ENCODE measurements at places on chromosomes 6 and 20. TPM values are rescaled to one million over a fixed set of nuclear protein-coding genes. Genes with fewer than 3 reads are reported as not detected.

DNA sequence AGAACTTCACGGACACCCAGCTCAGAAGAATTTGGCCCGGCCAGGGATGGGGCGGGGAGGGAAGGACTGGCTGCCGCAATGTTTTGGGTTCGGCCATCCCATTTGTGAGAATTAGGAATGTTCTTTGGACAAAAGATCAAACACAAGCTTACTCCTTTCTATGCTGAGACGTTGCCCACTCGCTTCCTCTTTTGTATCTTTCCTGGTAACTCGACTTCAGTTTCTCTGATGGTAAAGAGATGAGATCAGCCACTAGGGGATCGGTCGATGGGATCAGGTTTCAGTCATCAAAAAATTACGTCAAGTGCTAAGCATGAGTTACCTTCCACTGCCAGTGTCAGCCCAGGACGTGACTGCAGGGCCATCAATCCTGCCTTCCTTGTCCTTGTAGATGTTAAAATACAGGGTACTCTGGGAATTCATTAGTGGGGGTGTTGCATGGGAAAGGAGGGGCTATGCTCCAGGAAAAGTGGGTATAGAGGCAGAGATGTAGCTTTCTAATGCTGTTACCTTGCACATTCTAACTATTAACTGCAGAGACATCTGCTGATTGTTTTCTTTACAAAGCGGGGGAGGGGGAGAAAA, 190.2 kb downstream of the TSHZ2 start:
- no peaks in the 10 kb centered on the region for H3K36me3 ChIP-seq
- peak; percentile 57 for DNase-seq
- H3K4me3 ChIP-seq, result no peak overlapping the region
- peaks cover 14% of the 10 kb centered on the region for H3K4me1 ChIP-seq

DNA sequence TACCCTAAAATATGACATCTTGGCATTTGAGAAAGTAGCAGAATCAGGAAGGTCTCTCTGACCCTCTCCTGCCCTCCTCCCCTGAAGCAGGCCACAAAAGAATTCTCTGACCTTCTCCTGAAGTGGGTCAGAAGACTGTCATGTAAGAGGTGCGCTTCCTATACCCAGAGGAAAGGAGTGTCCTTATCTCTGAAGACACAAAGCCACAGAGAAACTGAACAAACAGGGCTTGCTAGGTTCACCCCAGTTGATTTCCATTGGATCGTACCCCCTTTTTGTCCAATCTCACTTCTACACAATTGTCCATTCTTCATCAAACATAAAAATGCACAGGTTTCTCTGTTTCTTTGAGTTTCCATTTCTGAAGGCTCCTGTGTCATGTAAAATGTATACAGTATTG, 272.0 kb upstream of the SOX4 start:
- H3K27ac ChIP-seq, result no peak overlapping the region
- no peaks in the 10 kb centered on the region for H3K36me3 ChIP-seq
- no peaks in the 10 kb centered on the region for H3K4me1 ChIP-seq
- no peak for DNase-seq

The PTPN1 gene
- polyA plus RNA-seq, result 17.0 TPM

GRCh38 chr6:130675072-130675471, 152.1 kb upstream of the SMLR1 start:
- H3K27me3 ChIP-seq, result no peaks in the 10 kb centered on the region
- no peak overlapping the region for H3K4me3 ChIP-seq
- H3K4me1 ChIP-seq, result no peaks in the 10 kb centered on the region
- H3K36me3 ChIP-seq, result no peaks in the 10 kb centered on the region
- H3K27ac ChIP-seq, result no peak overlapping the region

The ZNF334 gene
- 7.2 TPM for polyA plus RNA-seq

- H3K36me3 ChIP-seq, result no peaks in the 10 kb centered on the region
- no peaks in the 10 kb centered on the region for H3K4me1 ChIP-seq
- H3K4me3 ChIP-seq, result no peak overlapping the region
These were observed 134.0 kb downstream of the SCML4 start for GRCh38 chr6:107689951-107690642.

The KCNG1 gene
- polyA plus RNA-seq, result 0.95 TPM

DNA sequence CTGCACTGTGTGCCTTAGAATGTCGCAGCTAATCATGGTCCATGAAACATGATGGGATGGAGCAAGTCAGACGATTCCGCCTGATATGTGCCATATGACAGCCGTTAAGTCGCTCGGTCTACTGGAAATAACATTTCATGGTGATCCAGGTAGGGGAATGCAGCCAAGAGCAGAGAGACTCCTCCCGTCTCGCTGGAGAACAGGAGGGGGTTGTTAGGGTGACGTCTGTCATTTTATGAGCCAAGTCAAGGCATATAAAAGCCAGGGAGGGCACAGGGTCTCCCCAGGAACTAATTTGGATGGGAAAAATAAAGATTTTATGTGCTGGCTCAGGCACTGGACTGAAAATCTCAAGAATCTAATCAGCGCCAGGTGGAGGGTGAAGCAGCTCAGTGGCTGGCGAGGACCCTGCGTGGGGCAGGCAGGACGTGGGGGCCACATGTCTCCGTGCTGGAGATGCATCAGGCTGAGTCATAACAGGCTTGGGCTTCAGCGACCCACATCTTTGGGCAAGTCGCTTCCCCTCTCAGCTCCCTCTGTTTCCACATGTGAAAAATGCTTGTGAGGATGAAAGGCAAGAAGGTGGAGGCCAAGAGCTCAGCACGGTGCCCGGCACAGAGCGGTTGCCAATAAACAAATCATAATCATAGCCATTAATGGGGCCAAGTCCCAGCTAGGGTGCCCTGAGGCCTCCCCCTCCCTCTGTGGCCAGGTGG, 234.6 kb downstream of the ANKRD60 start:
- H3K4me1 ChIP-seq, result no peaks in the 10 kb centered on the region
- H3K27ac ChIP-seq, result no peak overlapping the region
- no peak for DNase-seq
- H3K4me3 ChIP-seq, result no peak overlapping the region
- no peaks in the 10 kb centered on the region for H3K27me3 ChIP-seq

- no peak for DNase-seq
- H3K4me1 ChIP-seq, result peaks cover 12% of the 10 kb centered on the region
- H3K4me3 ChIP-seq, result no peak overlapping the region
- H3K27me3 ChIP-seq, result no peaks in the 10 kb centered on the region
These were observed 9.8 kb upstream of the ZNFX1 start for GRCh38 chr20:49287555-49288249.

DNA sequence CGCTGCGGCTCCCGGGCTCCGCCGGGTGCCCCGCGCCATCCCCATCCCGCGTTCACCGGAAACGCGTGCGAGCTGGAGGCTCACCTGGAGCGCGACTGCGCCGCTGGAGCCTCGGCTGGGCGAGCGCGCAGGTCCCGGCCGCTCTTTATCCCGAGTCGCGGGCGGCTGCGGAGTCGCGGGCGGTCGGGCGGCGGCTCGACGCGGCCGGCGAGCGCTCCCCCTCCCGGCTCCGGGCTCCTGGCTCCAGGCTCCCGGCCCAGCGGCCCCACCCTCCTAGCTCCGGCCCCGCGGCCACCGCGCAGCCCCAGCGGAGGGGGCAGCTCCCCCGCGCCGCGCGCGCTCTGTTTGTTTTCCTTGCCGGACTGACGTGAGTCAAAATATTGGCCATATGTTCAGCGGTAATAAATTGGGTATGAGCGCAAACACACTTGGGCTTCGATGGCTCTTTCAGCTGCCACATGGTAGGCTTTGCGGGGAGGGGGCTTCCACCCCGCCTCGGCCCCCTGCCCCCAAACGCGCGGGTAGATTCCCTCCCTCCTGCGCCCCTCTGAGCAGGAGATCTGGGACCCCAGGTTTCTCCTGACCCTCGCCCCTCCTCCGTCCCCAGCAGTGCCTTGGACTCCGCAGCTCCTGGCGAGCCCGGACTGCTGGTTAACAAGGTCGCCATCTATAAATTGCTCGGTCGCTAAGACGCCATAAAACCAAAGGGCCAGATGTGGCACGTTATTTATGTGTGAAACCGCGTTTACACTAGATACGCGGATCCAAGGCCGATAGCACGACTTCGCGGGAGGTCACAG, 8.8 kb upstream of the NKX2-2 start:
- no peak overlapping the region for H3K27ac ChIP-seq

The CTNNBL1 gene
- 75.5 TPM for polyA plus RNA-seq

DNA sequence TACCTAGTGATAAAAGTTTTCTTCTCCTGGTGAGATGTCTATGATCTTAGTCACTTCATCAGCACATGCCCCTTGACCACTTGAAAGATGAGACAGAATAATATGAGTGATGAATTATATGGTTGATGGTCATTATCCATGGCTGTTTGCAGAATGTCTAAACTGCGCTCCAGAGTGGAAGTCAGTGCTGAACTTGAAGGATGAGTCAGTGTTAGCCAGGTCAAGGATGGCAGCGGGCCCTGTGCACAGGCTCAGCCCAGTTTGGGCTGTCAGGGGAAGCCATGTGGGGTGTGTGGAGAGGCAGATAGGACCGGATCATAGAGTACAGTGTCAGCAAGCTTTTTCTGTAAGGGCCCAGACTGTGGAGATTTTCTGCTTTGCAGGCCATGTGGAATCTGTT, 67.2 kb upstream of the KIF25 start:
- no peaks in the 10 kb centered on the region for H3K36me3 ChIP-seq
- H3K4me3 ChIP-seq, result no peak overlapping the region
- peak; percentile 66 for DNase-seq
- H3K27ac ChIP-seq, result no peak overlapping the region
- H3K27me3 ChIP-seq, result no peaks in the 10 kb centered on the region

DNA sequence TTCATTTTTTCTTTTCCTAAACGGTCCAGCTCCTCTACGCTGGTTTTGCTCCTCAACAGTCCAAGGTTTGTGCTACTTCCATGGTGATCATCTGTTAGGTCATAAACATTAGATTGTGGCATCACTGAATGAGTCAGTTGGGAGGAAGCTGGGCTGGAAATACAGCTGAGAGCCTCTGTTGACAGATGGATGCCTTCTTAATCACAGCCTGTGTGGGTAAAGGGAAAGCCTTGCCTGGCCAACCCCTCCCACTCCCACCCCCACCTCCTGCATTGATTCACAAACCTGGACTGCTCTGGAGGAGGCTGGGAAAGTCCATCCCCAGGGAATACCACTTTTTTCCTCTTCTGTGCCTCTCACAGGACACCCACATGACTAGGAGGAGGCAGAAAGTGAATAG, 180.6 kb upstream of the CCN2 start:
- no peaks in the 10 kb centered on the region for H3K4me1 ChIP-seq
- no peak for DNase-seq
- H3K36me3 ChIP-seq, result no peaks in the 10 kb centered on the region
- no peak overlapping the region for H3K27ac ChIP-seq
- H3K27me3 ChIP-seq, result no peaks in the 10 kb centered on the region

GRCh38 chr6:39157511-39157910, 42.5 kb upstream of the SAYSD1 start:
- H3K4me3 ChIP-seq, result no peak overlapping the region
- no peaks in the 10 kb centered on the region for H3K36me3 ChIP-seq
- H3K27me3 ChIP-seq, result peaks cover 13% of the 10 kb centered on the region
- no peaks in the 10 kb centered on the region for H3K4me1 ChIP-seq

The SLC17A2 gene
- not detected for polyA plus RNA-seq

DNA sequence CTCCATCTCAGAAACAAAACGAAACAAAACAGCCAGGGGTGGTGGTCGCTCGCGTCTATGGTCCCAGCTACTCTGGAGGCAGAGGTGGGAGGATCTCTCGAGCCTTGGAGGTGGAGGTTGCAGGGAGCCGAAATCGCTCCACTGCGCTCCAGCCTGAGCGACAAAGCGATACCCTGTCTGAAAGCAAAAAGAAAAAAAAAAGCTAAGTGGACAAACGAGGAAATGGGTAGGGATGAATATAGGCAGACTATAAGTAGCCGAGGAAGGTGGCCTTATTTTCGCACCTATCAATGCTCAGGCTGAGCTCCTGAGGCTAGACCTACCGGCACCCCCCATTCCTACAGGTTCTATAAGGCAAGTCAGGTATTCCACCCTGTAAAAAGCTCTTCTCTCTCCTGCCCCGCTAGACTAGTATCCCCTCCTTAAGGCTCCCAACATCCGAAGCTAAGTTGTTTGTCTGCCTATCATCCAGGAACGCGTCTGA, 650 bp upstream of the CASP8AP2 start:
- H3K36me3 ChIP-seq, result no peaks in the 10 kb centered on the region
- peaks cover 5% of the 10 kb centered on the region for H3K4me1 ChIP-seq

- no peak overlapping the region for H3K27ac ChIP-seq
- no peaks in the 10 kb centered on the region for H3K4me1 ChIP-seq
- H3K27me3 ChIP-seq, result no peaks in the 10 kb centered on the region
- H3K4me3 ChIP-seq, result no peak overlapping the region
- DNase-seq, result no peak
These were observed 166.2 kb downstream of the TRIM27 start for GRCh38 chr6:28757429-28758045.

- no peak overlapping the region for H3K27ac ChIP-seq
- no peaks in the 10 kb centered on the region for H3K27me3 ChIP-seq
- no peaks in the 10 kb centered on the region for H3K4me1 ChIP-seq
- H3K36me3 ChIP-seq, result no peaks in the 10 kb centered on the region
These were observed 29.2 kb upstream of the PKHD1 start for GRCh38 chr6:52116605-52116948.

All from adrenal gland (tissue), 19 donors.